Activated T-cell treated with anti-CD3 and anti-CD28 coated beads, Interleukin-2, amount 50 U/mL, for 24 hours (primary cell): ENCODE measurements at places on chromosomes 12 and 14.

DNA sequence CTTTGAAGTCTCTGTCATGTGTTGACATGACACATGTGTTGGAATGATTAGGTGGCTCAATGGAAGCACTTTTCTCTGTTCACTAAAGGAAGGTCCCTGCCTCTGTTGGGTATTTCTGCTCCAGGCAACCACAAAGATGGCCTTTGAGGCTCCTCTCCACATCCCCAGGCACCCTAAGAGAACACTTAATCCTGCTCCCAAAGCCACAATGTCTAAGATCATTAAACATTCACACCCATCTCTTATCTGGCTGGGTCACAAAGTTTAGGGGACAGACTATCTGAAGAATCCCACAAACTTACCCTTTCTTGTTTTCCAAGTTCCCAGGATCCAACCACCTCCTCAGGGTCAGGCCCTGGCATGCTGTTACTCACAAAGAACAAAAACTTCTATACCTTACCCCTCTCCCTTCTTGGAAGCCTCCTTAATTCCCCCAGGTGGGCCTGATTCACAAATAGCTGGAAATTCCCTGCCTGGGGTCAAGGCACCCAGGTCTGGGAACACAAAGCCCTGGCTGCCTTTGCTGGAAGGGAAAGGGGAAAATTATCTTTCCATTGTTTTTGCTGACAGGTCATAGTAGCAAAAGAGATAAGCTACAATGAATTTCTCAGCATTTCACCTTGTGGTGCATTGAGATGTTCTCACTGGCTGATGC, 333.7 kb downstream of the PCNX1 start:
- no peak for DNase-seq

- no peak for DNase-seq
Measured at GRCh38 chr12:70059373-70059772, 183.9 kb upstream of the CNOT2 start.

- DNase-seq = no peak
Measured at GRCh38 chr14:59695198-59695597, 118.6 kb upstream of the CCDC175 start.

DNA sequence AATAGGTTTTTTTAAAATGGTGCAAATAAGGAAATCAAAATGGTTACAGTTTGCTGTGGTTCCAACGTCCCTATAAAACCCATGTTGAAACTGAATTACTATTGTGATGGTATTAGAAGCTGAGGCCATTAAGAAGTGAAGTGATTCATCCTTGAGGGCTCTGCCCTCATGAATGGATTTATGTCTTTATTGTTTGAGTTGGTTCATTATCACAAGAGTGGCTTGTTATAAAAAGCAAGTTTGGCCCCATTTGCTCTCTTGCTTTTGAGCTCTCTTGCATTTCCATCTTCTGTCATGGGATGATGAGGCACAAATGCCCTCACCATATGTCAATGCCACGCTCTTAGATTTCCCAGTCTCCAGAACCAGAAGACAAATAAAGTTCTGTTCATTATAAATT, 62.3 kb downstream of the PRKD1 start:
- no peak for DNase-seq

- no peak for DNase-seq
Measured at GRCh38 chr12:101793401-101793800, 37.4 kb downstream of the GNPTAB start.

DNA sequence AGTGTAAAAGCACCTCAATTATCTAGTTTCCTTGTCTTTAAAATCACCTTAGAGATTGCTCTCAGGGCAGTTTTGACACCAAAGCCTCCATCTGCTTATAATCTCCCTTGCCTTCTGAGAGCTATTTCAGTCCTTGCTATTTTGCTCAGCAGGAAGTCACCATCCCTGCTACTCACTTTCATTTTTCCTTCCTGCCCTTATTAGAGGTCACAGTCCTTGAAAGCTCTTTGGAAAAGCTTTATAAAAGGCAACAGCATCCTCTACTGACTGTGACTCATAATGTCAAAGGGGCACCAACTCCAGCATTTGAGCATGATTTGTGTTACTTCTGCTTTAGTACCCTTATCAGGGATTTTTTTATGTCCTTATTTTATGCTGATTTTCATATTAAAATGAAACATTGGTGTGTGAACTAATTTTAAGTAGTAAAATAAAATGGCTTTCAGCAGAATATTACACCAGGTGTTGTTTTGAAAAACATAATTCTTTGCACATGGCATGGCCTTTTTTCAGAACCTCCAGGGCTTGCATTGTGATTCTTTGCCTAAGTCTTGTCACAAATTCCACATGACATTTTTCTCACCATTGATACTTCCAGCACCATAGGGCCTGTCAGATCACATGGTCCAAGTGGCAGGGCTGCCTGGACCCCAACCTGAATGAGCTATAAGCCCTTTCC, 213.0 kb downstream of the ADAMTS20 start:
- no peak for DNase-seq

- no peak for DNase-seq
Measured at GRCh38 chr12:96257550-96258103, 63.5 kb downstream of the ELK3 start.

DNA sequence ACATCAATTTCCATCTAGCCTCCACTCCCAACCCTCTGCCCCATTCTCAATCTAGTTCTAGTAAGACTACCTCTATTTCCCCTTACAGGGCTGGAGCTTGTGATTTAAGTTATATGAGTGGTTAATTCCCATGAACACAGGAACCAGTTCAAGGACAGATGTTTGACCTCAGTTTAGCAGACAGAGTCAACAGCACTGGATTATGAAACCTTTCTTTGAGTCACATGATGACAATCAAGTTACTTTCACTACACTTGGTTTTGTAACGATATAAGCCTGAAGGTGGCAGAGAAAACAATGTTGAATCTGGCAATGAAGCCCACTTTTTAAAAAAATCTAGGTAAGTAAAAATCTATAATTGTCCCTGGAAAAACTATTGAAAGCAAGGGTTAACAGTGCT, 1646.2 kb upstream of the FLRT2 start:
- DNase-seq = no peak

GRCh38 chr12:121917950-121918678, at the start of gene CFAP251:
TSS of gene CFAP251 (plus strand) at chr12:121918592. CDS start at chr12:121921306, 2,714 bp downstream.
- DNase-seq = peak; percentile 93

DNA sequence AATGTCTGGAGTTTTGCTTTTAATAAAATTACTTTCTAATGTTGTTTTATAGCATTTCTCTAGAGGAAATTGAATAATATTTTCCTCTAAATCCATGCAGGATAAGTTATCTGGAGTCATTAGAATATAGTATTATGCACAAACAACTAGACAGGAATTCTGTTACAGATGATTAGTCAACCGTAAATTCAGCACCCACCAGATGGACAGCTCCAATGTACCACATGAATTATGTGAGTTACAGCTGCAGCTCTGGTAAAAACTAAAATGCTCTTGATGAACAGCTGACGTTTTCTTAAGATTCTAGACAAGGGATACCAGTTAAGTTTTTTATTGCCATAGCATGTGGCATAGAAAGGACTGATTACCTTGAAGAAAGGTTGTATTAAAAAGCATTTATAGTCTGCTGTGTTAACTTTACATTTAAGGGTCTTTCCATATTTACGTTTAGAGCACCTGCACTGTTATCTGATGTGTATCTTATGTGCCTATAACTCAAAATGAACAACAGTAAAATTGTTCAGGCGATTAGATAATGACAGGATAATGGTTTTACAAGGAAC, 321.4 kb upstream of the LRFN5 start:
- DNase-seq = no peak

GRCh38 chr14:101217080-101217463, 313.6 kb upstream of the RTL1 start:
- peak; percentile 13 for DNase-seq

DNA sequence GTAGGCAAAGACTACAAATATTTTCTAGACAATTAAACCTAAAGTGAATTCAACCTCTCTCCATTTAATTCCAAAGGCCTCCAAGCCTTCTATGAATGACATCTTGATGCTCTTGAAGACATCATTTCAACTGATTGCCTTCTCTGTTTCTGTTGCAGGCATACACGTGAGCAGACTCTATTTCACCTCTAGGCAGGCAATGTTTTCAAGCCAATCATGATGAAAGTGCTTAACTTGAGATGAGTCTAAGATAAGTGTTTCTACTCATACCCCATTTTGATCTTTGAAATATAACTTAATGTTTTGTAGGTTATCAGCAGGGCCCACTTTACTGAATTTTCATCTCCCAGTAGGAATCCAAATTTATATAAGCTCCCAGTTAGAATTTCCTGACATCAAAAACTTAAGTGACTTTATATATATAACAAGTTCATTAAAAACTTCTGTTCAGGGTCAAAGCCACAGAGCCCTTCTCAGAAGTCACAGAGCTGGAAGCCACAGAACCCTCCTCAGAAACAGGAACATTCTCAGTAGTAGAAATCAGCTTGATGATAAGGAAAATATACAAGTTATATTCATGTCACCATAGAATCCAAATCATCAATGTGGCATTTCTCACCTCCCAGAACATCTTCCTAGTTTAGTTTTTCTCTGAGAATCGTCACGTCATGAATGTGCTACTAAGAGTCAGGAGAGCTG, 108.5 kb downstream of the PHLDA1 start:
- no peak for DNase-seq

DNA sequence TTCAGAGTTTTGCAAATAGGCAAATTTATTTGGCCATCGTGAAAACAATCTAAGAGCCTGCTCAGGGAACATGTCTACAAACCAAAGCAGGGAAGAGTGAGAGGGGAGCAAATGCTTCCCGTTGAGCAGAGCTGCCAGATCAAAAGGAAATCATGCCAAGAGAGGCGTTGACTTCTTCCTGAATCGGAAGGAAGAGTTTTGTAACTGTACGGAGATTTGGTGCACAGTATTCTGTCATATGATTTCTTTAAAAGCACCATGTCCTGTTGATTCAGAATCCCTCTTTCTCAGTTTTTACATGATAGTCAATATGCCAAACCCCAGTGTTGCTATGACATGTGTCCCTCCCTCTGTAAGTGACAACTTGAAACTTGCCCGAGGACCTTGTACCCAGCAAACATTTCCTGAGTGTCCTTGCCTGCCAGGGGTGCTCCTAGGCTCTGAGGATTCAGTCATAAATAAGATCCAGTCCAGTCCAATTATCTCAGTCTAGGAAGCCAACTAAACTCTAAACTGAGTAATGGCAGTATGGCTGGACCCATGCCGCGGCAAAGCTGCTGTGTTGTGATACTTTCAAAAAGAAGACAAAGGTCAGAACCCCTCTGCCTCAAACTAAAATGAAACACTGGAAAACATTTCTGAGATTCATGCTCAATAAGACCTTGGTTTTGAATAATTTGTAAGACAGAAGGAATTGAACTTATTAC, 300.1 kb upstream of the FKBP4 start:
- no peak for DNase-seq

DNA sequence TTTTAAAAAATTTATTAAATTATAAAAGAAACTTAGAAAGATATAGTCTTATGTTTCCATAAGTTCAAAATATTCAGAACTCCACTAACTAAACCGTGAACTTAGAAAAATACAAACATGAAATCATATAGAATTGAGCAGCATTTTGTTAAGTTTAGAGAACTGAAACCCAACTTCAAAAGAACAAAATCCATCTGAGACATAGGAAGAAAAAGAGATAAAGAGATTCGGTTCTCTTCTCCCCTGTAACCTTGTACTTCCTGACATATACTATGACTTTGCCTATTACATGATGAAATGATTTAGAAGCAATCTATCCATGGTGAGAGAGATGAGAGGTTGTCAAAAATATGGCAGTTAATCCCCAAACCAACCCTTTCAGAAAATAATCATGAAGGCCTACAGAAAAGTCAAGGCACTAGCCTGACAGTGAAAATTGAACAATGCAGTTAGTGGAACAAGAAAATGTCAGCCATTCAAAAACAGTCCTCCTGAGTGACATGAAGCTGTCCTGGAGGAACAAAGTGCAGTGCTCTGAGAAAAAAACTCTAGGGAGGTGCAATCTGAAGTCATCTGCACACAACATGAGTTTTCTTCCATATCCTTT, 44.0 kb downstream of the C12orf50 start:
- DNase-seq = no peak

DNA sequence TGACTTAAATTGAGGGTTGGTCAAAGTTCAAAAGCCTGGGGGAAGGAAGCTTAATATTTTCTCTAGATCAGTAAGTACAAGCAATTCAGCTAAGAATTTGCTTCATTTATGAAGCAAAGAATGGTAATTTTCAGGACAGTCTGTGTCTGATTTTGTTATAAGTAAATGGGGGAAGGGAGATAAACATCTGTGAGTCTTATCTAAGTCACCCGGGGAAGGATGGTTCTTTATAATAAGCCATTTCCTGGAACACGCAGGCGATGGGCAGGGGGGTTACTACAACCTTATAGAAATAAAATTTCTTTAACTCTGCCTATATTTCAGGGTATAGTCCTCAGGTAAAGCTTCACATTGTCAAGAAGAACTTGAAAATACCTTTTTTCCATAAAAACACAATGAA, 42.9 kb downstream of the HELB start:
- DNase-seq = no peak

DNA sequence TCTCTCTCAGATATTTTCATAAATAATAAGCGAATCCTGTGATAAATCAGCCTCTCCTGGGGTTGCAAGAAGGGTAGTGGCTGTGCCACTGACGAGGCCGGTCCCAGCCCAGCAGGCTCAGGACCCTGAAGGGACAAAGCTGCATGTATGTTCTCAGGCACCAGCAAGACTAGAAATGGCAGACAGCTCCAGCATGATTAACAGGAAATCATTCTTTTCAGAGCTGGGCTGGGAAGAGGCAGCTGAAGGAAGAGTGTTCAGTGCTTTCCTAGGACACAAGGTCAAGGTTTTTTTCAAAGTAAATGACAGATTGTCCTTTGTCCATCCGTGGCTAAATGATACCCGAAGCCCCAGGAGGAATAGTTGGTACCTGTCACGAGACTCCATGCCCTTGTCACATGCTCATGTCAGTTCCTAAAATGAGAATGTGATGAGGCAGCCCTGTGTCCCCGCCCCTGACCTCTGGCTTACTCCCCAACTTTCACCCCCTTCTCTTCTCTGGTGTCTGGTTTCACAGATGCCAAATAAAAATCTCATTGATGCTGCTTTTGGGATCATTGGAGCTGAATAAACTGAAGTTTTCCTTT, 65.1 kb downstream of the PPP1R36 start:
- DNase-seq = no peak

GRCh38 chr14:95543021-95543420, 8.2 kb downstream of the GLRX5 start:
- no peak for DNase-seq

DNA sequence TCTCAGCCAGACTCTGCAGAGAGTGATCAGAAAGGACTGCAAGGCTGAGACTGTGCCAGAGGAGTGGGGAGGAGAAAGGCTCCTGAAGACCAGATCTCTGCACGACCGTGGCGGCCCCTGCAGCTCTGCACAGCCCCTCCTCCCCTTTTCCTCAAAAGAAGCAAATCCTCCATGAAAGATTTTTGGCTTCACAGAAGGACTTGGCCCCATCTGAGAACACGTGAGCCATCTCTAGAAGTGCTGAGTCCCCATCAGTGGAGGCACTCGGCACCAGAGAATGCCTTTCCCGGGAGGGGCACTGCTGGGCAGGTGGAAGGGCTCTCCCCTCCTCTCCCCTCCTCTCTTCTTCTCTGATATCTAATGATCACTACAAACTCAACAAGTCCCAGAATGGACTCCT, 6.8 kb downstream of the FIGNL2 start:
- no peak for DNase-seq
